ENCODE measurements at places on chromosomes 6 and 20. TPM values are rescaled to one million over a fixed set of nuclear protein-coding genes. Genes with fewer than 3 reads are reported as not detected.

GRCh38 chr6:161674930-161675682 is 401.2 kb upstream of the AGPAT4 start:
- H3K4me1 ChIP-seq: no peaks in the 10 kb centered on the region
- H3K27me3 ChIP-seq: no peaks in the 10 kb centered on the region
- H3K27ac ChIP-seq: no peak overlapping the region
- no peak for DNase-seq

The BLTP3A gene
- 4.2 TPM for total RNA-seq

The MCHR2 gene
- not detected for total RNA-seq

- no peaks in the 10 kb centered on the region for H3K4me1 ChIP-seq
- H3K27me3 ChIP-seq: peaks cover 6% of the 10 kb centered on the region
- no peaks in the 10 kb centered on the region for H3K36me3 ChIP-seq
- no peak overlapping the region for H3K27ac ChIP-seq
Observed at GRCh38 chr6:127162836-127163235, 44.4 kb downstream of the RSPO3 start.

GRCh38 chr6:149181304-149181703 is 136.2 kb upstream of the TAB2 start:
- H3K4me3 ChIP-seq: no peak overlapping the region
- no peak for DNase-seq
- H3K27ac ChIP-seq: no peak overlapping the region
- H3K27me3 ChIP-seq: peaks cover 5% of the 10 kb centered on the region

DNA sequence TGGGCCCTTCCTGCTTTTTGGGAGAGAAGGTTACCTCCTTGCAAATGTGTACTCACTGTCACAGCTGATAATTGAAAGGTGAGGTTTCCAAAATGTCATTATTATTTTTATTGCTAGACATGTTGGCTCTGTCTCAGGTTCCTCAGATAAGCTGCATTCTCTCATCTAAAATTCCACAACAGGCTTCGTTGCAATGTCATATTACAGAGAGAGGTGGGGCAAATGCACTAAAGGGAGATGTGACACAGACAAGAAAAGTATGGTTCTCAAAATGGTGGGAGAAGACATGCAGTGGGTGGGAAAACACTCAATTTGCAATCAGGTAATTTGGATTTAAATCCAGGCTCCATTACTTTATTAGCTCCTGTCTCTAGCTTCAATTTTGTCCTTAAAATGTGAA is 256.4 kb upstream of the POU3F2 start:
- no peaks in the 10 kb centered on the region for H3K36me3 ChIP-seq
- H3K27me3 ChIP-seq: no peaks in the 10 kb centered on the region
- H3K4me3 ChIP-seq: no peak overlapping the region
- no peaks in the 10 kb centered on the region for H3K4me1 ChIP-seq
- DNase-seq: no peak

DNA sequence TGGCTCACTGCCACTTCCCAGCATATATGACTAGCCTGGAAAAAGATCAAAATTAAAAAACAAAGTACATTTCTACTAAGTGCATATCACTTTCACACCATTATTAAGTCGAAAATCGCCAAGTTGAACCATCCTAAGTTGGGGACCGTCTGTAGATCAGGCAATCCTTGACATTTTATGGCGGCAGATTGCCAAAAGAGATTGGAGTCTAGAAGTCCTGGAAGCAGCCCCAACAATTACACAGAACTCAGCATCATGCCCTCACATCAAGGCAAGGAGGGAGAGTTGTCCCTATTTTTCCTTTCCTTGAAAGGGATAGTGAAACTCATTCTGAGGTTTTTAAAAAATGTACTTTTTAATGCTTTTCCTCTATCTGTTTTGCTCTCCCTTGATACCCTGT is 30.7 kb downstream of the SLC22A3 start:
- H3K4me3 ChIP-seq: no peak overlapping the region
- no peaks in the 10 kb centered on the region for H3K4me1 ChIP-seq
- no peak overlapping the region for H3K27ac ChIP-seq

DNA sequence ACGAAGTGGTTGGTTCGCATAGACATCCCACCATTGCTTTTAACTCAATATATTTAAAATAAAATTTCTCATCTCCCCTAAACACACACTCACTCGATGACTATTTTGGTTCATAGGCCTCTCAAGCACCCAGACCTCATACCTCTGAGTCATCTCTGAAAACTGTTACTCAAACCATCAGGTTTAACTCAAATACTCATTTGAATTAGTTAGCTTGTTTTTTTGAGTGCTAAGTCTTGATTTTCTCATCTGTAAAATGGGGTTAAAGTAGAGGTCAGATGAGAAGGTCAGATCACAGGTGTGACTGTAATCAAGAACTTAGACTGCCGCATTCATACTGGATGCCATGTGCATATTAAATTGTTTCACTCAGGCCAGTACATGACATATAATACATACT is 243.9 kb upstream of the TENT5A start:
- H3K4me3 ChIP-seq: no peak overlapping the region
- peak overlapping the region; percentile 54 for H3K27ac ChIP-seq
- H3K27me3 ChIP-seq: no peaks in the 10 kb centered on the region
- peak; percentile 85 for DNase-seq
- H3K36me3 ChIP-seq: no peaks in the 10 kb centered on the region
- H3K4me1 ChIP-seq: peaks cover 19% of the 10 kb centered on the region

The NNAT gene
- 2.8 TPM for total RNA-seq

GRCh38 chr6:32113386-32114352 is 4.5 kb upstream of the TNXB start:
- peak overlapping the region; percentile 56 for H3K27ac ChIP-seq
- H3K4me3 ChIP-seq: no peak overlapping the region
- H3K27me3 ChIP-seq: peaks cover 10% of the 10 kb centered on the region

DNA sequence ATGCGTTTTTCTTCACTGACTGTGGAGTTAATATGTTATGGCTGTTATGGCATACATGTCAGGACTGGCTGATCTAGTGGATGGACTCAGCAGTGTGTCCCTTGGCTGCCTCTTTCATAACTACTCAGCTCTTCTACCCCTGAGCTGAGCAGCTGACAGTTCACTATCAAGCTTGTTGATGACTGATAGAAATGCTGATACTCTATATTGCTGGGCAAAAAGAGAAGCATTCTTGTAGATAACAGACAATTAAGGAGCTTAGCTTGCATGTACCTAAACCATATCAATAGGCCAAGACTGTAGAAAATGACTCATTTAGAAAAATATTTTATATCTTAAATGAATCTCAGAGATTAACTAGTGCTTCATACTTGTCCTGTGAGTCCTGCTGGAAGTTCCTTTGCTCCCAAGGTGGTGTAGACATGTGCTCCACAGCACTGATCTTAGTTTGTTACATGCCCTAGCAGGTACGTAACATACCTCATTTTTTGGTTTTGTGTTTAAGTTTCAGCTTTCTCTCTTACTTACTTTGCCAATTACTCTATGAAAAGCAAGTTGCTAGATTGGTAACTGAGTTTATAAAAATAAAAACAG is 236.9 kb downstream of the GMDS start:
- H3K4me1 ChIP-seq: no peaks in the 10 kb centered on the region
- no peak overlapping the region for H3K27ac ChIP-seq
- no peaks in the 10 kb centered on the region for H3K36me3 ChIP-seq
- no peaks in the 10 kb centered on the region for H3K27me3 ChIP-seq
